HTR-8/SVneo (cell line): ENCODE measurements at places on chromosomes 1 and 21.

DNA sequence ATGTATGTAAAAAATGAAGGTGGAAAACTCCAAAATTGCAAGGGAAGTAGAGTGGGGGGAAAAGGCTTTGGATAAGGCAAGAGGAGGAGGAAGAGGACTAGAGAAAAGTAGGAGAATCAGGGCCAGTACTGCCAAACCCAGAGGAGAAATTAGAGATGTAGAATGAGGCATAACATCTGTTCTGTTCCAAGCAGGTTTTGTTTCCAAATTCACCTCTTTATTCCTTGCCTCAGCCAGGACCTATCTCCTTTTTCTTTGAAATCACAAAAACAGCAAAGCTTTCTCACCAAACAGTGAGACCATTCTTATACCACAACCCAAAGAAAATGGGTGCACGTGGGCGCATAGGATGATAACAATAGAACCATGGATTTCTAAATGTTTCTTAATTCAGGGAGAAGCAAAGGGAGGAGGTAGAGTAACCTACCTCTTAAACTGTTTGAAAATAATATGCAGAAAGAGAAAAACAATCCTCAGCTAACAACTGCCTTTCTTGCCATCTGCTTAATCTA, 383.3 kb upstream of the PKN2 start:
- DNase-seq: no peak

GRCh38 chr1:16167331-16168143, 11.7 kb upstream of the EPHA2 start:
- peak; percentile 57 for DNase-seq

DNA sequence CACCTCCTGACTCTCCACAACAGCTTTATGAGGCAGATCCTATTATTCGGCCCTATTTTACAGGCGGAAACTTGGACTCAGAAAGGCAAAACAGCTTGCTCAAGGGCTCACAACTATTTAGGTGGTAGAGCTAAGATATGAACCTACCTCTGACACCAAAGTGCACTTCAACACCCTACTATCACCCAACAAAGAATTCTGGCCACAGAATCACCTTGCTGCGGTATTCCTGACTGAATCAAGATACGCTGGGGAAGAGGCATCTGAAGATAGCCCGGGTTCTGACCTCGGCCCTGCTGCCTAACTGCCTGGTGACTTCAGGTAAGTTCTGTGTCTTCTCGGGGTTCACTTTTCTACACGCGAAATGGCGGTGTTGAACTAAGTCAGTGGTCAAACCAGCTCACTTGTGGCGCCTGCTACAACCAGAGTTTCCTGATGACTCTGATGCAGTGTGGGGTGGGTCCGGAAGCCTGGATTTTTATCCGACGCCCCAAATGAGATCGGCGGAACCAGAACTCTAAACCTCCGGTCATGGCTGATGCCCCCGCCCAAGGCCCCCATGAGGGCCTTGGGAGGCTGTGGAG, 608 bp downstream of the PEF1 start:
- DNase-seq: no peak

DNA sequence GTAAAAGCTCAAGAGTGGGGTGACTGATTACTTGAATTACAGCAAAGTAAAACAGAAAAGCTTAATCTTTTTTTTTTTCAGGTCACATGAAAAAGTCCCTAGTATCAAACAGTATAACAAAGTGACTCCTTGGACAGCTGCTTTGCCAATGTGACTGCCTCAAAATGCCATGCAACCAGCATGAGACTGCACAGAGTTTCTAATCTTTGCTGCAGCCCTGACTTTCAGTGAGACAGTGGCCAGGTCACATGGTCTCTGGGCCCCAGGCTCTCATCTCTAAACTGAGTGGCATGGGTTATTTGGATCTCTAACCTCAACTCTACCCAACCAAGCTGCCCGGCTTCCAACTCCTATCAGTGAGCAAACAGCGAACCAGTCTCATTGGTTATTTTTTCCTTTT, 169.0 kb downstream of the VAV3 start:
- DNase-seq: no peak

GRCh38 chr1:20665726-20666125, 4.6 kb upstream of the DDOST start:
- DNase-seq: no peak

GRCh38 chr1:206705191-206705590, 20.5 kb downstream of the MAPKAPK2 start:
- DNase-seq: no peak

GRCh38 chr1:85330214-85330631, 53.8 kb upstream of the BCL10 start:
- no peak for DNase-seq

DNA sequence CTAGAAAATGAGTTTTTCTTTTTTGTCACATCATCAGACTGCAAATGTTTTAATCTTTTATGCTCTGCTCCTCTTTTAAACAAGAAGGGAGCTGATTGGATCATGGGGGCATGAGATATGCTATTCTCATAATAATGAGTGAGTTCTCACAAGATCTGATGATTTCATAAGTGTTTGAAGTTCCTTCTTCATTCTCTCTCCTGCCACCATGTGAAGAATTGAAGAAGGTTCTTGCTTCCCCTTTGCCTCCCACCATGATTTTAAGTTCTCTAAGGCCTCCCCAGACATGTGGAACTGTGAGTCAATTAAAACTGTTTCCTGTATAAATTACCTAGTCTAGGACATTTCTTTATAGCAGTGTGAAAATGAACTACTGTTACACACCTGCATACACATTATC, 218.2 kb downstream of the NRIP1 start:
- no peak for DNase-seq

GRCh38 chr1:209328196-209328595, 255.3 kb upstream of the CAMK1G start:
- no peak for DNase-seq

GRCh38 chr1:39895731-39896480, 5.8 kb downstream of the MYCL start:
- DNase-seq: no peak

DNA sequence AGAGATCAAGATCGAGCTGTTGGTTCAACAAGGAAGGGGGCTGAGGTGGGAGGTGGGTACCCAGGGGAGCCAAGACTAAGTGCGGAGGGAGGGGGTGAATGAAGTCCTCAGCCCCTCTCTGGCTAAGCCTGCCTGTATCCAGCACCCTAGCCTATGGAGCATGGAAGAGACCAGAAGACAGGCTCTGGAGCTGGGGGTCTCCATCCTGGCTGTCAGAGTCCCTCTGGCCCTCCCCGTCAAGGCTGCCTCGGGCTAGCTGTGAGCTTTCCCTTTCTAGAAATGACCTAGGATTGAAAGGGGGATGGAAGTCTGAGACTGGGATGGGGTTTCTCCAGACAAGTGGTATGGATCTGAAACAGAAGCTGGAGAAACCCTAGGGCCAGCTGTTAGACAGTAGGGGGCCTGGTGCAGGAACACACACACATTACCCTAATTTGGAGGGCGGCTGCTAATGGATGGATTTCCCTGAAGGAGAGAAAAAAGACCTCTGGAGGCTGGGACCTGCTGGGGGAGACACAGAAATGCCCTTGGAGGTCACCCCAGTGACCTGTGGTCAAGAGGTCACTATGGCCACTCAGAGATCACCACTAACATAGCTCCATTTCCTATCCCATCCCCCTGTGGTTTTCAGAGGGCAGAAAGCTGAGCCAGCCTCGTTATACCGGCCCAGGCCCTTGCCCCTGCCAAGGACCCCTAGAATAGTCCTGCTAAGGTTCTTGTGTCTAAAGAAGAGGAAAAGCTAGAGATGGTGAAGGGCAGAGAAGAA, 107.8 kb downstream of the TMEM53 start:
- DNase-seq: no peak

- no peak for DNase-seq
Observed at GRCh38 chr1:201077736-201078135, 34.5 kb downstream of the CACNA1S start.

GRCh38 chr1:20308569-20308968, 17.9 kb downstream of the VWA5B1 start:
- DNase-seq: no peak

DNA sequence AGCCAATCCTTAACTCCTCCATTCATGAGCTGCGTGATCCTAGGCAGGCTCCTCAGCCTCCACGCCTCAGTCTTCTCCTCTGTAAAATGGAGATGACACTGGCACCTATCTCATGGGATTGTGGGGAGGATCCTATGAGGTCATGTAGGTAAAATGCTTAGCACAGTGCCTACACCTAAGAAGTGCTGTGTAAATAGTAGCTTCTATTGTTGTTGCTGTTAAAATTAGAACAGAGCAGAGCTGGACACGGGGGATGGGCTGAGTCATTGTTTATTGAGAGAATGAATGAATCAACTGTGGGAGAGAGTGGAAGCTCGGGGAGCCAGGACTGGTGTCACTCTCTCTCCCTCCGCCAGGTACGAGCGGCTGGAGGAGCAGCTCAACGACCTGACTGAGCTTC, 43.0 kb downstream of the TMCC2 start:
- no peak for DNase-seq

DNA sequence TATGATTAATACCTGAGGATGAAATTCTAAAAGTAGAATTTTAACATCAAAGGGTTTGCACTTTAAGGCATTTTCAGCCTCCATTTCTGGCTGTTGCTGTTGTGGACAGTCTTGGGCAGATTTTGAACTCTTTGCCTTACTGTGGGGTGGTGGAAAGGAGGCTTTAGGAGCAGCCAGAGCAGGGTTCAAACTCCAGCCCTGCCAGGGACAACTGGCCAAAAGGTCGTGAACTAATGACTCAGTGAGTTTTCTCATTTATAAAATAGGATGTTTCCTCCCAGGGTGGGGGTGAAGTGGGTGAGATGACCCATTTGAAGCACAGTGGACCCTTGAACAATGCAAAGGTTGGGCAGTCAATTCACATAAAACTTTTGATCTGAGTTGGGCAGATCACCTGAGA, 36.7 kb downstream of the MAPKAPK2 start:
- no peak for DNase-seq

DNA sequence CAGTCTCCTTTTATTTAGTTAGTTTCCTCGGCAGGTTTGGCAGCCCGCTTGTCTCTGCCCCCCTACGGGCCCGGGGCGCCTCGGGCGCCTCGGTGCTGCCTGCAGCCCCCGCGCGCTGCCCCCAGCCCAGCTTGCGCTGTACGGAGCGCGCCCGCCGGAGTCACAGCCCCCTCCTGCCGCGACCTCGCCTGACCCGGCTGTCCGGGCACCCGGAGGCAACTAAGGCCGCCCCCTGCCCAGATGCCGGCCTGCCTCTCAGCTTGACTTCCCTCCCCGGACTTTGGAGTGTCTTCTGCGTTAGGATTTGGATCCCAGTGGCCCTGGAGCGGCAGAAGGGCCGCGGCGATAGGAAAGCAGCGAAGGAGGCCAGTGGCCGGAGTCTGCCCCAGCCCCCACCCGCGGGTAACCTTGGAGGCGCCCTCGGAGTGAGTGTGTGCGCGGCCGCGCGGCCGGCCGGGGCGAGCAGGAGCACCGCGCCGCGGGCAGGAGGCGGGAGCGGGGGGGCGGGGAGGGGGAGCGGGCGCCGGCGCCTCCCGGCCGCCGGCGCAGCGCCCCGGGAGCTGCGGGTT, 7.6 kb downstream of the CDKN2C start:
- DNase-seq: no peak

- no peak for DNase-seq
Observed at GRCh38 chr1:224784265-224785039, 145.0 kb upstream of the DNAH14 start.

- DNase-seq: peak; percentile 62
Observed at GRCh38 chr1:23422241-23422877, 2.2 kb downstream of the TCEA3 start.

GRCh38 chr1:55445416-55445815, 230.3 kb upstream of the USP24 start:
- DNase-seq: no peak

DNA sequence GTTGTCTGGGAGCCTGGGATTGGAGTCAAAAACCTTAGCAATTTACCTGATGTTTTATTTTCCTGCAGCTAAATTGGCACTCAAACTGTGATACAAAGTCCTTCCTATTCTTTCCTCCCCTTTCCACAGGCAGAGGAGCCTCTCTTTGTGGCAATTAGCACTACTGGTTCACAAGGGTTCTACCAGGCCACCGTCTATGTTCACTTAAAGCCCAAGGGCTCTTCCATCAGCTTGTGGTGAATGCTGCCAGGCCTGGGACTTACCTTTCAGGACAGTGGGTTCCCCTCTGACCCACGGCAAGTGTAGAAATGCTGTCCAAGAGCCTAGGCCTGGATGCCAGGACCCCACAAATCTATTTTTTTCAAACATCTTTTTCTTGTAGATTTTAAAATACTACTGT, 251.9 kb upstream of the B3GALT2 start:
- DNase-seq: no peak

DNA sequence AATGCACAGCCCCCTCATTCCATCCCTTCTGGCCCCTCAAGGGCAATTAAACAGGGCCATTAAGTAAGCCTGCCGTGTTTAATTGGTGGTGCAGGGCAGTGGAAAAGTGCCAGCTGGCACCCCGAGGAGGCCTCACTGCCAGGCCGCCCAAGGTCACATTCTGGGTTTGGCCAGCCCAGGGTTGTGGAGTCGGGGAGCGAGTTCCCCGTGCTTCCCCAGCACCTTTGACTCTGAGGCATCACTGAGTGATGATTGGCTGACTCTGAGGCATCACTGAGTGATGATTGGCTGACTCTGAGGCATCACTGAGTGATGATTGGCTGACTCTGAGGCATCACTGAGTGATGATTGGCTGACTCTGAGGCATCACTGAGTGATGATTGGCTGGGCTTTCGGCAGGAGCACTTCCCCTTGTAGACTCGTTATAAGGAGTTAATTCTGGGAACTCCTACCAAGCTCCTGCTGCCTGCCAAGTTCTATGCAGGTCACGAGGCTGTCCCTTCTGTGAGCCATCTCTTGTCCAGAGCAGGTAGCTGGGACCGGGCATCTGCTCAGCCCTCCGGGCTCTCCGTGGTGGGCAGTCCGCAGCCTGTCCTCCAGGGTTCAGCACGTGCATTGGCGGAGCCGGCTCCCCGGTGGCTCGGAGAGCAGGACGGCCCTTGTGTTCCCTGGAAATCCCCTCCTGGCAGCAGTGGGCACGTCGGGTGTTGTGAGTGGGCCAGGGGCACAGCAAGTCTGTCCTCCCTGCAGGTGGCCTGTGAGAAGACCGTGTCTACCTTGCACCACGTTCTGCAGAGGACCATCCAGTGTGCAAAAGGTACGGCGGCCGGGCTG, 20.9 kb downstream of the CSTB start:
- DNase-seq: no peak

DNA sequence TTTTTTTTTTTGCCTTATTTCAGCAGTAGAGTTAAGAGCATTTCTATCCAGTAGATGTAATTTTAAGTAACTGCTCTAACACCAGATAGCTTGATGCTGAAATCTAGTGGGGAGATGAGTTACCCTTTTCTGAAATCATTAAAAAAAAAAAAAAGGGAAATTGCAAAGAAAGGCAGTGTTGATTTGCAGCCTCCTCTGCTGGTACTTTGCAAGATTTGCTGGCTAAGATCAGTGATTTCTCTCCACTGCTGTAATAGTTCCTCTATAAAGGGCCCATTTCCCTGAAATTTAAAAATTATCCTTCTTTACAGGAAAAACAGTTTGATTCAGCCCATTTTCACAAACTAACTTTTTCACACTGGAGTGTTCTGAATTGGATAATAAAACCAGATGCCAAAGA, 120.6 kb downstream of the PTBP2 start:
- no peak for DNase-seq

DNA sequence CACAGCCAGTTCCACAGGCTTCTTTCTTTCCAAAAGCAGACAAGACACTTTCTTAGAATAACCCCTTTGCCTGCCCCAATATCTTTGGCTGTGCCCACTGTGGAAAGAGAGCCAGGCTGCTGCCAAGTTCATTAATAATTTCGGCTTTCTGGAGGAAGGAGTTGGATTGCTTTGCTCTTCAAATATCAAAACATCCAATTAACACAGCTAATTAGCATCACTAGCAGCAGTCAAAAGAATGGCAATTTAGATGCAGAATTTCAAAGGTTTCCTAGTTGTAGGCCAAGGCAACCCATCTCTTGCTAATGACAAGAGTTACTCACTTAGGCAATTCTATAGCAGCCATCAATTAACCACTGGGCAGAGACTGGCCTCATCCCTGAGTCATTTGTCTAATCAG, 91.0 kb upstream of the SPATA6 start:
- no peak for DNase-seq
